NCI-H82 (cell line): ENCODE measurements at places on chromosomes 12 and 14.
A peak's percentile ranks its signal among the peaks of the same experiment; 100 is the strongest.

DNA sequence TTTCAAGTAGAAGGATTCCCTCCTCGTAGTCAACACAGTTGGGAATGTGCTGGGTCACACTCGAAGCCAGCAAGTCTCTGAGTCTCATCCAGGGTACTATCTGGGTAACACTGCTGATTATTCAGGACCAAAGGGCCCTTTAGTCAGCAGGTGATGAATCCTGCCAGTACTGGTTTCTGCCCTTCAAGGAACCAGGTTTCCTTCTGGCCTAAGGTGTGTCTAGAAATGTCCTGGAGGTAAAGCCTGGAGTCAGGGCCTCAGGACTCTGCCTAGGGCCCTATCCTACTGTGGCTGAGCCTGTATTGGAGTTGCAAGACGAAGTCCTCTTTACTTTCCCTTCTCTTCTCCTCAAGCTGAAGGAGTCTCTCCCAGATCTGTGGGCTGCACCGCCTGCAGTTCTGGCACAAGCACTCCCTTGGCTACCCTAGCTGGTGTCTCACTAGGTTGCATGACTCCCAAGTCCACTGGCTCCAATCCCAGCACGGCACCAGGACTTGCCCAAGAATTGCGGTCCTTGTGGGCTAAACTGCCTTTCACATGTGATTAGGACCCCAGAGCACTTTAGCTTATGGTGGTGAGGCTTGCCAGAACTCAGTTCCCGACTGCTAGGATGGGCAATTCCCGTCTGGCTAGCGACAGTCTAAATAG is 193.7 kb upstream of the PDE3A start:
- DNase-seq: no peak

DNA sequence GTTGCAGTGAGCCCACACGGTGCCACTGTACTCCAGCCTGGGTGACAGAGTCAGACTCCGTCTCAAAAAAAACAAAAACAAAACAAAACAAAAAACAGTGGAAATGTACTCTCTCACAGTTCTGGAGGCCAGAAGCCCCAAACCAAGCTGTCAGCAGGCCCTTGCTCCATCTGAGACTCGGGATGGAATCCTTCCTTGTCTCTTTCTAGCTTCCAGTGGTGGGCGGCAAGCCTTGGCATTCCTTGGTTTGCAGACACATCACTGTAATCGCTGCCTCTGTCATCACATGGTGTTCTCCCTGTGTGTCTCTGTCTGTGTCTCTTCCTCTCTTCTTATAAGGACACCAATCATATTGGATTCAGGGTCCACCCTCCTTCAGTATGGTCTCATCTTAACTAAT is 6.4 kb downstream of the TNS2 start:
- no peak for DNase-seq

DNA sequence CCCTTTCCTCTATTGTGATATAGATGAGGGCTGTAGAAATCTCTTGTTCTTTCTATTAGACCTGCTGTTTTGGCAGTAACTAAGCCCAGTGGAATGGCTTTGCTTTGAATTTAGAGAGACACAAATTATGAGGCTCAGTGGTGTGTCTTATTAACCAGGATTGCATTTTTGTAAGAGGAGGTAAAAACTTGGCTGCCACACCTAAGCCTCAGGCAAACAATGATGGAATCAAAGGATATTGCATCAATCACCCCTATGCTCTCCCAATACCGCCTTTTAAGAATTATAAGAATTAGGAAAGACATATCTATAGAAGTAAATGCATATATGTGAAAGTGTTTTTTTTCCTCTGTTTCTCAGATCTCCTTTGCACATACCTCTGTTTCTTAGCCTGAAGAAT is 63.3 kb downstream of the ACSS3 start:
- no peak for DNase-seq

DNA sequence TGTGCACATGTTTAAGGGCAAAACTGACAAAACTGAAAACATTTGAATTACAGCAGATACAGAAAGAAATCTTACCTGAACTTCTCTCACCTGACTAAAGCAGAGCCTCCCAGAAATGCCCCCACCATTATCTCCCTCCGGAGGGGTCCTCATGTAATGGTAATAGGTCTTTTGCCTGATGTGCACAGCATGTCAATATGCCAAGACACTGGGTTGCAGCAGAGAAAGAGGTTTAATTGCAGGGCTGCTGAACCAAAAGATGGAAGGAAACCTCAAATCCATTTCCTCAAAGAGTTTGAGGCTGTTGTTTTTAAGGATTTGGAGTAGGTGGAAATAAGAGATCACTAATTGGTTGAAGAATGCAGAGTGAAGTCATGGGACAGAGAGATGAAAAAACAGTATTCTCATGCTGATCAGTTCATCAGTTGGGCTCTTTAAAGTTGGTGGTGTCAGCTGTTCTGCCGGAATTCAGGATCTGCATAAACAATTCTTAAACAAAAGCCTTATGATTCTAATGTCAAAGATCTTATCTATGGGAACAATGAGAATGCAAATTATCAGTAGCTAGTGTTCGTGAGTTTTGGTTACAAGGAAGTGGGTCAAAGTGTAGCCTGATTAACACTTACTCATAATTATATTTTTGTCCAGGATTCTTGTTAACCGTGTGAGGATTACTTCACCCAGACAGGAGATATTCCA is 18.2 kb downstream of the ANG start:
- no peak for DNase-seq

GRCh38 chr14:94769391-94770250 is at the start of gene GSC:
GSC (minus strand) TSS chr14:94770113; CDS start chr14:94770015, 98 bp downstream.
- DNase-seq: peak; percentile 67

DNA sequence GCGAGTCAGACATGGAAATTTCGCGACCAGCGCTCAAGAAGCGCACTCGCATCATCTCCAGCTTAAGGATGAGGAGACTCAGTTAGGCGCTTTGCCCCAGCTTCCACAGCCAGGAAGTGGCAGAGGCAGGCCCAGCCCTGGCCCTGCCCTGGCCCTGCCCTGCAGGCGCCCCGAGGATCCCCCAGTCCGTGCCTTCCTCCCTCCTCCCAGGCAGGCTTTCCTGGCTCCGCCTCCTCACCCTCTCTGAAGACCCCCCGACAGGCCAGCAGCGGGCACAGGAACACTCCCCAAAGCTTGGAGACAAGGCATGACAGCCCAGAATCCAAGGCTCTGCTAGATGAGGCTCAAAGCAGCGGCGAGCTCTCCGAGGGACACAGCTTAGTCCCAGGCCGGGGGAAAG is 25.1 kb downstream of the UBR7 start:
- no peak for DNase-seq

- peak; percentile 86 for DNase-seq
These were observed at the start of gene SMOC1 for GRCh38 chr14:69879175-69880043. SMOC1 (plus strand) TSS chr14:69879416; CDS start chr14:69879679, 263 bp downstream.

DNA sequence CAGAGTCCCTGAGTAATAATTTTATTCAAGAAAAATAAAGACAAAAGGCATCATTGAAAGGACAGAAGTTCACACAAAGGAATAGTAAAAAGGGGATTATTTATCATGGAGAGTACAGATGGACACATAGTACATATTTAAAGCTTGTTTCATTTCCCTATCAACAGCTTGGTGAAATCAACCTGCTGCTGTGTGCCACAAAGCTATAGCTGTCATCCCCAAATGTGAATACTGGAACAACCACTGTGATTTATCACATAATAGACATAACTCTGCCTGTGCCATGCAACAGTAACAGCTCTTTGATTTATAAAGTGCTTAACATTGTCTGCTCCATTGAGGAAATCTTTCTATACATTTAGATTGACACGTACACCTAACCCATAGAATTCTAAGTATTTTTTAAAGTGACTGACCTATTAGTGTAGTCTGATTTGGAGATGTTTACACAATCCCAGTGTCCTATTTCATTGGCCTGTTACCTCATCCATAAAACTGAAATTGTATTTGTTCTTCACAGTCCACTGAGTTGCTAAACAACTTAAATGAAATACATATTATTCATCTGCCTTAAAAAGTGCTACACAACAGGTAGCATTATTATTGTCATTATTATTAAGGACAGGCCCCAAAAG is 3.3 kb downstream of the NEMF start:
- no peak for DNase-seq

GRCh38 chr12:38771871-38772270 is 133.5 kb downstream of the CPNE8 start:
- DNase-seq: no peak

DNA sequence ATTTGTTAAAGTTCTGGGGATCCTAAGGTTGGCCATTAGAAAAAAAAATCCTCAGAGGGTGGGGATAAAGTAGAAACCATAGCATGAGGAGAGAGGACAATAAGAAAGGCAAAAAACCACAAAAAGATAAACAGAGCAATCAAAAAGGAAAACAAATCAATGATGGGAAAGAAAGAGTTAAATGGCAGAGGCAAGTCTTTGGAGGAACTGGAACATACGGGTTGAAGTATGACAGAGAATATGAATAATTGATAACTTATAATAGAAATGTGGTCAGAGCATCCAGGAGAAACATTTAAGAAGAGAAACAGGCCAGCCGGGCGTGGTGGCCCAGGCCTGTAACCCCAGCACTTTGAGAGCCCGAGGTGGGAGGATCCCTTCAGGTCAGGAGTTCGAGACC is 17.8 kb upstream of the SALL2 start:
- no peak for DNase-seq

GRCh38 chr12:105761075-105761474 is 377.7 kb downstream of the NUAK1 start:
- no peak for DNase-seq

GRCh38 chr12:112025808-112026375 is 12.7 kb downstream of the ERP29 start:
- DNase-seq: no peak

- DNase-seq: no peak
These were observed 17.0 kb downstream of the NOC4L start for GRCh38 chr12:132161036-132161781.

- peak; percentile 21 for DNase-seq
These were observed 23.9 kb downstream of the LRRK2 start for GRCh38 chr12:40248585-40249297.
